ENCODE measurements at places on chromosomes 6 and 20. TPM values are rescaled to one million over a fixed set of nuclear protein-coding genes. Genes with fewer than 3 reads are reported as not detected.

Gene CCDC28A
- 11.0 TPM for total RNA-seq

Gene CDH4
- 2.2 TPM for total RNA-seq

Gene LTB
- not detected for total RNA-seq

Gene CDH26
- 1.1 TPM for total RNA-seq

Gene XKR7
- total RNA-seq, result not detected

Gene SMOC2
- not detected for total RNA-seq

Gene OVOL2
- total RNA-seq, result not detected

Gene ERVFRD-1
- total RNA-seq, result not detected

Gene TNXB
- total RNA-seq, result under 0.01 TPM

Gene PAX1
- total RNA-seq, result not detected

Gene HELZ2
- total RNA-seq, result 506 TPM

Gene TP53TG5
- not detected for total RNA-seq

Gene TEAD3
- total RNA-seq, result 4.1 TPM

Gene TCF15
- not detected for total RNA-seq

Gene STK35
- total RNA-seq, result 25.9 TPM

Gene ARHGAP40
- not detected for total RNA-seq

Gene BHLHE23
- not detected for total RNA-seq

Gene GGT7
- 8.0 TPM for total RNA-seq

Gene PLG
- not detected for total RNA-seq

Gene CHD6
- total RNA-seq, result 45.1 TPM

Gene OR2J3
- total RNA-seq, result not detected

Gene PI3
- total RNA-seq, result not detected

Gene SLC24A3
- not detected for total RNA-seq

Gene SOX18
- 0.33 TPM for total RNA-seq

Gene LIN28B
- under 0.01 TPM for total RNA-seq

Gene TGM3
- not detected for total RNA-seq
